Mucosa of gallbladder (tissue), 1 donor: ENCODE measurements at places on chromosomes 7 and 10.
A peak's percentile ranks its signal among the peaks of the same experiment; 100 is the strongest.

DNA sequence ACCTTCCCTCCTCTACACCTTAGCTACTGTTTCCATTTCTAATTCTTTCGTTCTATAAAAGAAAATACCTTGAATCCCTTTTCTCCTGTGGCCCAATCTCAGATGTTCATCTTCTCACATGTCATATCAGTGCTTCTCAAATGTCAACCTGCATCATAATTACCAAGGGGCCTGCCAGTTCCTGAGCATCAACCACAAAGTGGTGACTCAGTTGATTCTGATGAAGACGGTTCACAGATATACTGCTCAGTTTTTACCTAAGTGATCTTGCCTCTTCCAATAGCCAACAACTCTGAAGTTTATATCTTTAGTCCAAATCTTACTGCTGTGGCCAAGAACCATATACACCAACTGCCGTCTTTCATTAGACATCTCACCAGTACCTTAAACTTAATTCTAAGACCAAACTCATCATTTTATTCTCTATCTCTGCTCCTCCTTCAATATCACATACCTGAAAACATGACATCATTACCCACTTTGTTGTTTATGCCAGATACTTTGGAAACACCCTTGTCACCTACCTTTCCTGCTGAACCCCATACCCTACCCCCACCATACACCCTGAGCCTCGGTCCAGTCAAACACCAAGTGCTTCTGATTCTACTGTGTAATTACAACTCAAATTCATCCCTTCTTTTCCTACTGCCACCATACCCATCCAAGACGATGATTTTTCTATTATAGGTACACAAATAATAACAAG lies 115.5 kb downstream of the LMBR1 start:
- no peak for DNase-seq

DNA sequence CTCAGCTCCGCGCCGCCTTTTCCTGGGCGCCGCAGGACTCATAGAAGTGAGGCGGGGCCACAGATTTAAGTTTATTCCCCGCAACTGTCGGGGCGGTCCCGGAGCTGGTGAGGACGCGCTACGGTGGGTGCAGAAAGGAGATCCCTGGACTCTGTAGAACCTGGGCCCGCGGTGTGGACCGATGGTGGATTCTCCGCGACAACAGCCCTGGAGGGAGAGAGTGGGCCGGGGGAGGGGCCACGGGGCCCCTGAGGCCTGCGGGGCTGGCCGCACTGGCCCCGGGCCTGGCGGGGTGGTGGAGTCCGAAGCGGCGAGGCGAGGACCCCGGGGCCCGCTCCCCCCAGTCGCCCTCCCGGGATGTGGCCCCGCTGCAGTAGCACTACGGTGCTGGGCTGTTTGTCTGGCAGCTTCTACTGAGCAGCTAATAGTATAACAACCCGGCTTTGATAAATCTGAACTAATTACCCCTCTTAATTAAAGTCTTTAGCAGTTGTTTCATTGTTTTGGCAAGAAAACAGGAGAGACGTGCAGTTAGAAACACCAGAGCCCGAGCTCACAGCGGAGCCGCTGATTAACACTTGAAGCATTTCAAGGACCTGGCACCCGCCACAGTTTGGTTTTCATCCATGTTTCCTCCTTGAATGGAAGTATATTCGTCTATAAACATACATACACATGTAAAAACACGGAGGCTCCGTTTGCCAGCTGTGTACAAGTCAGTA lies 4.2 kb downstream of the FEZF1 start:
- DNase-seq: no peak

- no peak for DNase-seq
Observed at GRCh38 chr7:79507131-79507530, 53.7 kb upstream of the MAGI2 start.

DNA sequence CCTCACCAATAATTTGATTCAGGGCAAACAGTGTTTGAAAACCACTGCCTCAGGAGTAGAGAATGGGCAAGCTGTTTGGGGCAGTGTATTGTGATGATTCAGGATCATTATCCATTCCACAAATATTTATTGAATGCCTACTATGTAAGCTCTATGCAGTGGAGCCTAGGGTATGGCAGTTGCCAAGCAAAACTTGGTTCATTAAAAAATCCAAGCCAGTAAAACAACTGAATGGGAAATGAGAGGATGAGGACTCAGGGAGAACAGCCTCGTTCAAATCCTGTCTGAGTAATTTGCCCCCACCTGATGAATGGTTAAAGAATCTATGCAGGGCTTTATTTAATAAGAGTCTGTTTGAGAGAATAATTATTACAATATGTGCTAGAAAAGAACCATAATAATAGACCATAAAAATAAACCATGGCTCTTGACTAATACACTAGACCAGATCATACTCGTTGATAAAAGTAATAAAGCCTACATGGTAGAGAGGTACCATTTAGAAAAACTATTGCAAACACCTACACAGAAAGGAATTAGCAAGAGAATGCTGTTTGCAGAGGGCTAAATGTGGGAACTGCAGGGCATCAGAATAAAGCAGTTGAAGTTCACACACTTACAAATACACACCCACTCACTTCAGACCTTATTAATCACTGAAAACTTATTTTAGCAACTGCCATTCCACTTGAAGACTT lies 71.7 kb downstream of the CREB5 start:
- no peak for DNase-seq

DNA sequence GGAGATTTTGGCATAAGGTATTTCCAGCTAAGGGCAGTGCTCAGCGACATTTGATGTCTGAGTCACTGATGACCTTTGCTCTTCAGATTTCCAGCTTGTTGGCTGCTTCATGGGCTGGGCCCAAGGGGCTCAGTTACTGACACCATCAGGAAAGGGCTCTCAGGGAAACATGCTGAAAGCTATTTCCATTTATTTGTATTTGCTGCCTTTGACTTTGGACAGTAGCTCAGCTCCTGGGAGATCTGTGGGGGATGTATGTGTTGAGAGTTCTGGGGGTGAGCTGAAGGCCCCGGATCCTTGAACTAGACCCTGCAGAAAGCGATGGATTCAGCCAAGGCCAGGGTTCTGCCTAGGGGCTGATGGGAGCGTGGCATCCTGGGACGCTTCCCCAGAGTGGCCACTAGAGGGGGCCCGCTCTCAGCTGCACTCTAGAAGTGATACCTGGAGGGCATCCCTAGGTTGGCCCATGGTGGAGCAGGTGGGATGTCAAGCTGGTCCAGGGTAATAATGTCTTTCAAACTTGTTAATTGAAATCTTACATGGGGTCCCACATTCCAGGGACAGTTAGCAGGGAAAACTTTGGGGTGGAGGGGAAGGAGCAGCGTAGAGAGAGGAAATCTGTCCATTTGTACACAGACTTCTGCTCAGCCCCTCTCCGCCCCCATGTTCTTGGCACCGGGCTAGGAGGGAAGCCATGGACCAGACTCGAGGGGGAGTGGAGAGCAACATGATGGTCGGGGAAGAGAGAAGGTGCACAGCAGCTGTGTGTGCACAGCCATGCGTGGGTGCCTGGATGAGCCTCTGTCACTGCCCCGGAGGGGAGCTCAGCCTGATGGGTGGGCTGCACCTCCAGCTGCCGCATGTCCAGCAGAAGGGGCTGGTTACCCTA lies 3.0 kb upstream of the BTBD16 start:
- peak; percentile 23 for DNase-seq

DNA sequence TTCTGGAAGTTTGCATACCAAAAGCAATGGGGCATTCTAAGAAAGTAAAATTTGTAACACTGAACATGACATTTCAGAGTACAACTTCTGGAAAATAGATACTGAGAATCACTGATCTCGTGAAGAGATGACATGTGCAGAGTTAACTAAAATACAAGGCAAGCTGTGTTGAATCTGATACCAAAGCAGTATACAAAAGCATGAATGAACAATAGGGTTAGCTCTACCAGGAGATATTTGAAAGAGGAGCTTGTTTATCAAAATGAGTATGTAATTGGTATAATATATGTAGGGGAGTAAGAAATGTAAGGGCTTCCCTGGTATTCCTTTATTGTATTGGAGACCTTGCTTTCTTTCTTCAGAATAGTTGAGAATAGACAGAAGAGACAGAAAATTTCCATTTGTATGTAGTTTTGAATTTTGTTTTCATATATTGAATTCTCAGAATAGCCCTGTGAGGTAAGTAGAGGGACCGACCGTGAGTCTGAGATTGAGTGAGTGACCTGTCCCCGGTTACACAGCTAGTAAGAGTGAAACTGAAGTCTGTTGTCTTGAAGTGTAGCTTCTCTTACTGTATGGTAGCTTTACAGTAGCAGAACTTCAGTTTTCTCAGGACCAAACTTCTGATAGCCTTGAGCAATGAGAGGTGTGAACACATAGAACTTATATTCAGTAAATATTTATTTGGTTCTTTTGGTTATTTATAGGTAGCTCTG lies 5.0 kb downstream of the HBP1 start:
- no peak for DNase-seq

DNA sequence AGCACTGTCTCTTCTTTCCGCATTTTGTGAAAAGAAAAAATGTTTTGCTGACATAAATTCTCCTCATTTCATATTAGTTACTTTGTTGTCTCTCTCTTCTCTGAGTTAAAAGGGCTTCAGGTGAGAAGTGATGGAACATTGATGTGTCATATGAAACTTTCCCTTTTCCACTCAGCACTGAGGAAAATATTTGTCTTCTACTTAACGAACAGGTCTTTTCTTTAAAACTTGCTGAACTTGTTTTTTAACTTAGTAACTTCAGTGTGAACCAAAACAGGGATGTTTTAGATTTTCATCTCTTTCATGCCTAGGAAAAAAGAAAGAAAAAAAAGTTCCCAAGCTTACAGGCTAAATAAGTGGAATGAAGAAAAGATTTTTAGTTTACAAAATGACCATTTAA lies 19.0 kb upstream of the TSPAN12 start:
- DNase-seq: no peak

GRCh38 chr10:68099736-68100135 lies 9.6 kb upstream of the MYPN start:
- no peak for DNase-seq

DNA sequence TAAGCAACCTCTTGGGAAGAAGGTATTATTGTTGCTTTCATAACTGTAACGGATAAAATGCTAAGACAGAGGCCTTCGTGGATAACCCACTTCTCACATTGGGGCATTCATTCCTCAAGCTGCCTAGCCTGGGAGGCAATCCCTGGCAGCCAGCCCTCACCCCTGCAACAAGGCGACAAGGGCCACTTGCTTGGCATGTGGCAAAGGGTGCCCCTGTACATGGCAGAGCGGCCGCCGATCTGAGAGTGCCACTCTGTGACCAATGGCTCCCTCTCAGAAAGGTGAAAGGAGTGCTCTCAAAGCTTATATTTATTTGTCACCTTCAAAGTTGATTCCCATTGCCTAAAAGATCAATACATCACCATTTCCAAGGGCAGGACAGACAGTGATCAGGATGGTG lies 31.9 kb downstream of the EBF3 start:
- DNase-seq: no peak

DNA sequence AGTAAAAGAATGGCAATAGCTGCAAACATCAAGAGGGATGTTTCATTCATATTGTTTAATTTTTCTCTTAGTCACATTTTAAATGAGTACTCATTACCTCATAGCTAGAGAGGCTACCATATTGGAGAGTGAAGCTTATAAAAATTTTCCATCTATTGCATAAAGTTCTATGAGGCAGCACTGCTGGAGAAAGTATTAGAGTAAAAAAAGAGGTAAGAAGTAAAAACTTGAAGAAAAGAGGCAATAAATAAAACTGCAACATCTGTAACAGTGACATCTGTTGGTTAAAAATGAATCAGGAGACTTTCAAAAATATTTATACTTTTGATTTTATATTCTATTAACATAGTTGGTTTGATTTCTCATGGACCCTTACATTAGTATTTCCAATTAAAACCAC lies 284.5 kb upstream of the SEMA3D start:
- DNase-seq: no peak

GRCh38 chr7:111103136-111103535 lies 12.2 kb downstream of the LRRN3 start:
- no peak for DNase-seq

- DNase-seq: no peak
Observed at GRCh38 chr7:148211740-148212151, 378.8 kb upstream of the C7orf33 start.

DNA sequence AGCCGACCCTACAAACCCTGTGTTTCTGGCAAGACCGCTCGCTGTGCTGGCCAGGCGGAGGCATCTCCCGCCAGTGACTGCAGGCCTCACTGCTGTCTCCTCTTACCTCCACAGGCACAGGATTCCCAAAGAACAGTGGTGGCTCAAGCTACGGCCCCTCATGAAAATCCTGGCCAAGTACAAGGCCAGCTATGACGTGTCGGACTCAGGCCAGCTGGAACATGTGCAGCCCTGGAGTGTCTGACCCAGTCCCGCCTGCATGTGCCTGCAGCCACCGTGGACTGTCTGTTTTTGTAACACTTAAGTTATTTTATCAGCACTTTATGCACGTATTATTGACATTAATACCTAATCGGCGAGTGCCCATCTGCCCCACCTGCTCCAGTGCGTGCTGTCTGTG lies 36.2 kb downstream of the PITRM1 start:
- no peak for DNase-seq

GRCh38 chr10:19606968-19607367 lies 209.3 kb upstream of the PLXDC2 start:
- DNase-seq: no peak

DNA sequence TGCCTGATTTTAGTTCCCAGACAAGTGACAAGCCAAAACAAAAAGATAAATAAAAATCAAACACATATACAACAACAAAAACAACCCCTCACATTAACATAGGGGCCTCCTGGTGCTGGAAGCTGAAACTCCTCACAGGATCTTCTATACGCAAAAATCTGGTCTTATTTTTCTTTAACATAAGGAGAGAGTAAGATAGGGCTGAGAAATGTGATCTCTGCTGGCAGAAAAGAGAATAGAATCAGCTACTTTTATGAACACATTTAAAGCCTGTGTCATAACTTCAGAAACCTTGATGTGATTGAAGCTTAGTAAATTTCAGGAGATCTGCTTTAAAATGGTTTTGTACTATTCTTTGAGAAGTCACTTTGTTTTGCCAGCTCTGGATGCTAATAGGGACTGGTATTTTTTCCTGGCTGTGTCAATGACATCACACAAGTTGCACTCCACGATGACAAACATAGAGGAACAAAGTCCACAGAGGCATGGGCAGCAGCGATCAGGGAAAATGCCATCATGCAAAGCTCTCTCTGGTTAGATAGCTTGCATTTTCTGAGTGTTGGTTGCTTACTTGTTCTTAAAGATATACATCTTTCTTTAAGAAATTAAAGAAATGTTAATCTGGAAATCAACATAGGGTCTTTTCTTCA lies 176.6 kb upstream of the SP4 start:
- peak; percentile 22 for DNase-seq

GRCh38 chr10:20289070-20289828 lies 473.0 kb downstream of the PLXDC2 start:
- DNase-seq: no peak
